ENCODE measurements at places on chromosomes 3 and 15.

GRCh38 chr3:166582236-166582635 is 745.0 kb upstream of the BCHE start:
- no peak for DNase-seq

GRCh38 chr3:113536627-113537101 is 4.3 kb downstream of the SIDT1 start:
- no peak for DNase-seq

DNA sequence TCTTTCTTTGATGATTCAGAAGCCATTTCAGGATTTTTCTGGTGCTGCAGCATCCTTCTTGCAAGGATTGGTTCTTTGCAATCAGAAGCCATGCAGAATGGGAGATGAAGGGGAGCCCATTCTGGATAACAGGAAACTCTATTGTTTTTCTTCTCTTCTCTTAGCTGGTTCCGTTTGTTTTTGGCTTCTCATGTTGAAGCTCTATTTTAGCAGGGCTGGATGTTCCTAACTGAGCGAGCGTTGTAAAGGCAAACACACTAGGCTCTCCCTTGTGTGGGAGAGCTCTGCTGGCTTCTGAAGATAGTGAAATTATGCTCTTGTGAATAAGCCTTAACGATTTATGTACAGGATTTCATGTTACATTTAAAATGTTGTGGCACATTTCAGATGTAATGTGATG is 8.3 kb downstream of the CACNA1D start:
- no peak for DNase-seq

GRCh38 chr15:90818251-90819210 is 49.9 kb upstream of the FURIN start:
- peak; percentile 55 for DNase-seq

Data from activated T-cell treated with anti-CD3 and anti-CD28 coated beads, Interleukin-2, amount 50 U/mL, for 24 hours (primary cell).